ENCODE measurements at places on chromosomes 3 and 15.

- no peak for DNase-seq
These were observed 5.6 kb downstream of the PRTG start for GRCh38 chr15:55737373-55737772.

DNA sequence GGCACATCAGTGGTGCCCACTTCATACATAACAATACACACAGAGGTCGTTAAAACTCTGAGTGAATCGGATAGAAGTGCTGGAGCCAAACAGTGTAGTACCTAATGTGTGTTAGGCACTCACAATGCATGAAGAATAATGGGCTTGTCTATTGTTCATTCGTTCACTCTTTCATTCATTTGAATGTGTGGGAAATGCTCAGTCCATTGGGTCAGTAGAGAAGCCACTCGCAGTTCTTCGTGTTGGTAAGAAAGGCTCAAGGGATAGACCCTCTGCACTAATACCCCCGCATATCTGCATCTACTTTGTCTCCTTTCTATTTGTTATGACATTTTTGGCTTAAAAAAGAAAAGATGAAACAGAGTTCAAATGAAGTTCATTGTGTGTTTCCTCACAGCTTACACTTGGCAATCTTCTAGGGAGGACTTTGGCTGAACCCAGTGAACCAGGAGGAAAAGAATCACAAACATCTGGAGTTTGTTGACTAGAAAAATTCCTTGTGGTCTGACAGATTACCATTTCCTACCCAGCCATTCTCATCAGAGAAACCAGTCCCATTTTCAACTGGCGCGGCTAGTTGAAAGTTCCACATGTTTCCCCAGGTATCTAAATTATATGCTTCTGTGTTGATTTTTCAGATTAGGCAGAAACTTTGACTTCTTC, 32.8 kb upstream of the MFSD1 start:
- no peak for DNase-seq

DNA sequence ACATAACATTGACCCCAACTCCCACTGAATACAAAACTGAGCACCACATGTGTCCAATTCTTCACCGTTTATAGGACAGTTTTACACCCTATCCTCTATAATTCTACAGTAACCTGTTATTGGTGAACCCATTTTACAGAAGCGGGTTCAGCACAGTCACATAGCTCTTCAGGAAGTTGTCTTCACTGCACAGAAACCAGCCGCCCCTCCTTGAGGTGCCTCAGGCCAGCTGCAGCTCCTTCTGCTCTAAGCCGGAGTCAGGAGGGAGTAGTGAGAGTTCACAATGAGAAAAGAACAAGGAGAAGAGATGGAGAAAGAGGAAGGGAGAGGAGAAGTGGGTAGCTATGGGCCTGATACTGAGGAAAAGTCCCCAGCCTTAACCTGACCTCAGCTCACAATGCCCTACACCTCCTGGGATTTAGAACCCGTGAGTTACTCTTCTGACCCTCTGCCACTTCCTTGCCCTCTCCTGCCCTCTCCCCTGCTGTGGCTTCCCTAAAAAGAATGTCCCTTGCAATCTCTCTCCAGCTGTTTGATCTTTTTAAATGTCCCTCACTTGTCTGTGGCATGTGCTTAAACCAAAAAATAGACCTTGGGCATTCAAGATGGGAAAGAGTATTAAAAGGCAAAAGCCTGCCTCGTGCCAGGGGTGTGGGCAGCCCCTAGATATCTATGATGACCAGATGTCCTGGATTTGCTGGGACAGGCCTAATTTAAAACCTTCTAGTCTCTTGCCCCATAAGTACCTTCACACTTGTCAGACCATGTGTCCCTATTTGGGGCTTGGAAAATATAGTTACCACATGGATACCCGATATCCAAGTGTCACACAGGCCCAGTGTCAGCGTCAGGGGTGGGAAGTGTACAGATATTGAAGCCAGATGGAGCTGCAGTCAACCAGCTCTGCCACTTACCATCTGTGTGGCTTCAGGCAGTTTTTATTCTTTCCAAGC, 71.3 kb upstream of the HES1 start:
- no peak for DNase-seq

GRCh38 chr3:53716998-53717397, 129.2 kb downstream of the CHDH start:
- no peak for DNase-seq

DNA sequence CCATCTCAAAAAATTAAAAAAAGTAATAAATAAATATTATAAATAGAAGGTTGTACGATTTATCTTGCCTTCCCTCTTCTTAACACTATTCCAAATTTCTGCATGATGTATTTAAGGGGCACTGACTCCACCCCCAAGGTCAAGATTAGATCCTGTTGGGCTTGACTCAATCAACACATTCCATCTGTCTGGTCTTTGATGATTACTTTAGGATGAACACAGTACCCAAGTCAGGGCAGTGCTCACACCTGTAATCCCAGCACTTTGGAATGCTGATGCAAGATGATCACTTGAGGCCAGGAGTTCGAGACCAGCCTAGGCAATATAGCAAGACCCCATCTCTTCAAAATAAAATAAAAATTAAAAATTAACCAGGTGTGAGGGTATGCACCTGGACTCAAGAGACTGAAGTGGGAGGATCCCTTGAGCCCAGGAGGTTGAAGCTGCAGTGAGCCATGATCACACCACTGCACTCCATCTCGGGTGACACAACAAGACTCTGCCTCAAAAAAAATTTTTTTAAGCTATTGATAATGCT, 14.1 kb upstream of the ATP1B3 start:
- no peak for DNase-seq

All from SK-N-MC (cell line).